ENCODE measurements at places on chromosomes 16 and 17.
A peak's percentile ranks its signal among the peaks of the same experiment; 100 is the strongest.

- no peak for DNase-seq
Measured at GRCh38 chr17:8056232-8056975, 17.5 kb downstream of the ALOX15B start.

DNA sequence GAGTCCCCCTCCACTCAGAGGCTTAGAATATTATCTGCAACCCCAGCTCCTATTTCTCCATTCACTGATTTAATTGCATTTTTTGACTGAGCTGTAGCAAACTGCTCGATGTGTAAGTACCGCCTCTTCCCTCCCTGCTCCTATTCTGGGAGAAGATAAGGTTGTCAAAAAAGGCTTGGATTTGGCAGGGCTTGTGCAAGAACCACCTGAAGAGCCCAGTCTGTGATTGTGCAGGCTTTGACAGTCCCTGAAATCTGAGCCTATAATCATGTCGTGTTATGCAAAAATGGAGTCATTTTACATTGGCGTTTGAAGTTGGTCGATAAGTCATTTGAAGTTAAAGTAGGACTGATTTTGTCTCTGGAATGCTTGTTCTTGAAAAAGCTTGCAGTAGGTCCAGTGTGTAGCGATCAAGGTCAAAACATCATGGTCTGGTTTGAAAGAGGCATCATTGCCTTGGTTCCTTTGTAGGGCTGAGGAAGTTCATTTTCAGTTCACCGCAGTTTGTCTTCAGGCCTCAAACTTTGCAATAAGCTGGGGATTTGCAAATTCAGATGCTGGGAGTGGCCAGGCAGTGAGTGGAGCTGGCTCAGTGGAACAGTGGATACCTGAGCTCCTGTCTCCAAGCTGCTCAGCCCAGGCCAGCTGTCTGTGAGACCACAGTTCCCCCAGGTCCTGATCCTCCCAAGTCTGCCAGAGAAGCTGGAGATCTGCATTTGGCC is 68.8 kb downstream of the KATNIP start:
- no peak for DNase-seq

- DNase-seq, result no peak
Measured at GRCh38 chr16:68823401-68824135, 19.8 kb upstream of the TANGO6 start.

DNA sequence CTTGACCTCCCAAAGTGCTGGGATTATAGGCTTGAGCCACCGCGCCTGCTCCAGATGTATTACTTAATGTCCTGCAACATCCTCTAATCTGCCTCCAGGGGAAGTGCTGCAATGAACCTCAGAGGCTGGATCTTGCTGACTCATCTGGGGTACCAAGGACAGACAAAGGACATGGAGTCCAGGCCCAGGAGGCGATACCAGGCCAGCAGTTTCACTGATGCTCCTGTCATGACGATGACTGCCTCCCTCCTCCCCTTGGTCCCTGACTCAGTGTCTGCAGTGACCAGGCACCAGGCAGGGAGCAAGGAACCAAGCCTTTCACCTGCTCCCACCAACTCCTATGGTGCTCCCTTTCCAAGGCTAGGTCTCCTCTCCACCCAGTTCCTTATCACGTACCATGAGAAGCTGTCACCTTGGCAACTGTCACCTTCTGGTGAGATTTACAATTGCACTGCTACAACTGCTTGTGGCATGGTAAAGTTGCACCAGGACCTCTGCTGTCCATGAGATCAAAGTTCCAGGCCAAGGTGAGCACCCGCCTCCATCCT is 21.6 kb upstream of the PHOSPHO1 start:
- DNase-seq, result no peak

GRCh38 chr16:84485255-84486010 is 19.0 kb downstream of the MEAK7 start:
- peak; percentile 40 for DNase-seq

DNA sequence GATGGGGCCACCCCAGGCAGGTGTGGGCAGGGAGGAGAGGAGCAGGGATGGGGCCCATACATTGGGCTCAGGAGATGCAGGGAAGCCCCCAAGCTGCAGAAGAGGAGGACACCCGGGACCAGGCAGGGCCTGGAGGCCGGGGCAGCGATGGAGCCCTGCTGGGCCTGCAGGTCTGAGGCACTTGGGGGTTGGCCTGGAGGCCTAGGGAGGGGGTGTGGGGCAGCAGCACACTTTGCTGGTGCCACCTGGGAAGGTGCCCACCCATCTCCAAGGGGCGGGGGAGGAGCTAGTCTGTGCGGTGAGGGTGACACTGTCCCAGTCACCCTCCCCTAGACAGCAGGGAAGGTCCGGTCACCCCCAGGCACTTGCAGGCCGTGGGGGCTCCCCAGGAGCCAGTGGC is 6.4 kb upstream of the CCDC57 start:
- no peak for DNase-seq

DNA sequence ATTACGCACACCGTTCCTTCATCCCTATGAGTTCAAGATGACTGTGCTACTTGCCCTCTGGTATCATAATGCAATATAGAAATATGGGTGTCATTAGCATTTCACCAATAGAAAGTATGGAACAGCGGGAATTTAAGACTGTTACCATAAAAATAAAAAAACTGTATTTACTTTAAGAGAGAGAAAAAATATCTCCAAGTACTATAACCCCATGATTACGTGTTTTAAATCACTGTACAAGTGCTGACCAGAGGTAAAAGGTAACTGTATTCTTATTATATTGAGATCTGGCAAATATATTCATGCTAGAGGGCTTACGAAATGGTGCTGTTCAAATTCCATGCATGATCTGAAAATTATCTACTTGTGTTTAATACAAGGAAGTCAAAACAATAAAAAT is 5.2 kb downstream of the SDR42E1 start:
- DNase-seq, result no peak

DNA sequence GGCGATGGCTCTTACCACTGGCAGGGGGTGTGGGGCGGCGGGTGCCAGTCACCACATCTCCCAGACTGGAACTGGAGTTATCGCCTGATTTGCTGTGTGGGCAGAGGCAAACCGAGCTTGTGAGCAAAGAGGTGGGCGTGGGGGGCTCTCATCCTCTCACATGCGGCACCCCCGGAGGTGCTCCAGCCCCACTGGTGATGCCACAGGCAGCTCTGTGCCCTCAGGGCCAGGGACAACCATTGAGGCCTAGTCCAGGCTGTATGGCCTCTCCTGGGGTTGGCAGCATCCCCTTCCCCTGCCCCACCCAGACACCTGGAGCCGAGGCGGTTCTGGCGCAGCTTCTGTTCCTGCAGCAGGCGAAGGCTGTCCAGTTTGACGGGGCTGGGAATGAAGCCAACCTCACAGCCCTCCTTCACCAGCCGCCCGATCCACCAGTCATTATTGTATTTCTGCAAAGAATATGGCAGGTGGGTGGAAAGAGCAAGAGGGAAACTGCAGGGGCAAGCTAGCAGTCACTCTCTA is 10.9 kb downstream of the CACNB1 start:
- no peak for DNase-seq

DNA sequence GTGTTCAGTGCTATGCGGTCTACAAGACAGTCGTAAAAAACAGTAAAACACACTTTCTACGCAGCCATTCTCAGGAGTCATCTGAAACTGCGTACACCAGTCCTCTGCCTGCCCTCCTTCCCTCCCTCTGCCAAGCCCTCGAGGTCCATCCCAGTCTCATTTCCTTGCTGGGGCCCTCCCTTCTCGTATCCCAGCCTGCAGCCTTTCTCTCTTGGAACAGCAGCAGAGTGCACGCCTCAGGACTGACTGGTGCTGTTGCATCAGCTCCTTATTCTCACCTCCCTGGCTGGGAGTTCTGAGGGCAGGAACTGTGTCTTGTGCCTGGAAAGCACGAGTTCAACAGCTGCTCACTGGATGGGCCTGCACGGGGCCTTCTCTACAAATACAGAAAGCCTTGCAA is 12.5 kb downstream of the FAHD1 start:
- DNase-seq, result no peak

DNA sequence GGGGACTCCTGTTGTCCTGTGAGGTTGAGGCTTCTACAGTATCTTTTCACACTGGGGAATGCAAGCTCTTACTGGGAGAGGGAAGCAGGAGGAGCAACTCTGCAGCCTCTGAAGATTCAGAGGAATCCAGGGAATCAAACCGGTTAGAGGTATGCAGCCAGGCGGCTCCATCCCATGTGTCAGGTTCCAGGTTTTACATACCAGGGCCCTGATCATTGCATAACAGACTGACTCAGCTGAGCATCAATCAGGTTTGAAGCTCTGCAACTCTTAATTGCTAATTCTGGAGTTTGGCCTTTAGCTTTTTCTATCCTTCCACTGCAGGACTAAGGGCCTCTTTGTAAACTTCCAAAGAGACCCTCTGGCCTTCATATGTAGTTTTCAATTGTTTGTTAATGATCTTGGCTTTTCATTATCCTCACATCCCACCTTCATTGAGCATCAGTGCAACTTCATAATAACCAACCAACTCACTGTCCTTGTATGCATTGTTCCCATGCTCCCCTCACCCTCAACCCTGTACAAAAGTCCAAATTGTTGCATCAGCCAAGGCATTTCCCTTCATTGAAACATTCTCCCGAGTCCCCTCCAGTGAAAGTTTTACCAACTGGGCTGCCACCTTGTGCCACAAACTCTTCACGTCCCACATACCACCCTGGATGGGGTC is 59.7 kb upstream of the DHX40 start:
- DNase-seq, result peak; percentile 6

GRCh38 chr16:81715358-81716196 is 63.5 kb upstream of the PLCG2 start:
- no peak for DNase-seq

- DNase-seq, result no peak
Measured at GRCh38 chr17:973053-973452, 6.5 kb downstream of the NXN start.

DNA sequence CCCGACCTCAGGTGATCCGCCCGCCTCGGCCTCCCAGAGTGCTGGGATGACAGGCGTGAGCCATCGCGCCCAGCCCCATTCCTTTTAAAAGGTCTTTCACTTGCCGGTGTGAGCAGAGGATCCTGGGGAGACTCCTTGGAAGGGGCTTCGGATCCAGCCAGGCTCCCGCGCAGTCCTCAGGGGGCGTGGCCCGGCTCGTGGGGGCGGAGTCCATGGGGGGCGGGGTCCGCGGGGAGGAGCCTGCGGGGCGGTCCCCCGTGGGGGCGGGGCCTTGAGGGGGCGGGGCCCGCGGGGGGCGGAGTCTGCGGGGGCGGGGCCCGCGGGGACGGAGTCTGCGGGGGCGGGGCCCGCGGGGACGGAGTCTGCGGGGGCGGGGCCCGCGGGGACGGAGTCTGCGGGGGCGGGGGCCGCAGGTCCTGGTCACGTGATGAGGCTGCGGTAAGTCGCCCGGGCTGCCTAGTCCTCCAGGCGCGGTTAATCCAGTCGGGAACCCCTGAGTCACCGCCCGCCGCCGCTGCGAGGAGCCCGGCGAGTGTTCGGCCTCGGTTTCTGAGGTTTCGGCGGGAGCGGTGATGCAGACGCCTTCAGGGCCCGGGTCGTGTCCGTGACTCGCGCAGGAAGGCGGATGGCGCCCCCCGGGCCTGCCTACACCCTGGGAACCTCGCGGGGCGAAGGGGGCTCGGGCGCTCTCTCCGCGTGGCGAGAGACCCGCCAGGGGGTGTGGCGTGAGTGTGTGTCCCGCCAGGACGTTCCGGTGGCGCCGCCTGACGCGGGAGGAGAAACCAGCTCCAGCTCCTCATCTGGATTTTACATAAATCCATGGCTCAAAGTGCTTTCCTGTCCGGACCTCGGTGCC is 23.6 kb upstream of the ABR start:
- peak; percentile 84 for DNase-seq

Data from activated CD8-positive, alpha-beta memory T cell treated with anti-CD3 and anti-CD28 coated beads, Interleukin-2, amount 50 U/mL, for 48 hours (primary cell).